ENCODE measurements at places on chromosomes 2 and 18. TPM values are rescaled to one million over a fixed set of nuclear protein-coding genes. Genes with fewer than 3 reads are reported as not detected.

Gene KIAA2012
- not detected for total RNA-seq

DNA sequence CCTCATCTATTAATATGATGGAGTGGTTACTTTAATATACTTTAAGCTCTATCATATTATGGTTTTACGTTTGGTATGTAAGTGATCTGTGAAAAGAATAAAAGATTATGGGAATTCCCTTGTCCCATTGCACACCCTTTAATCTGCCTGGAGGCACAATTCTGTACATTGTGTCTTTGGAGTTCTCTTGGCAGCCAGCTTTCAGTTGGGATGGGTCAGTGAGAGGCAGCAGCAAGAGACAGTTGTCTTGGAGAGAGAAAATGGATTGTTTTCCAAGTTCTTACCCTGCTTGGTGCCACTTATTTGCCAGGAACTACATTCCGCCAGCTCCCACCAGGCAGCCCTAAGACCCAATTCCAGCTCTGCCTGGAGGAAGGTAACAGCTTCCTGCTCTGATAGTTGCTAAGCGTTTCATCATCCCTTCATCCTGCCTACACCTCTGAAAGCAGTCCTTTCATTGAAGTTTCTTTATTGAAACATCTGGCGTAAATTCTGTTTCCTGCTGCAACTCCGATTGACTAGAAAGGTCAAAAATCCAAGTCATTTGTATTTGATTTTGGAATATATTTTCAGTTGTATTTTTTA lies 365.2 kb downstream of the AKAIN1 start:
- no peak for DNase-seq

GRCh38 chr2:134782792-134783191 lies 55.6 kb upstream of the ACMSD start:
- no peak for DNase-seq

Gene ERLEC1
- 40.6 TPM for total RNA-seq

DNA sequence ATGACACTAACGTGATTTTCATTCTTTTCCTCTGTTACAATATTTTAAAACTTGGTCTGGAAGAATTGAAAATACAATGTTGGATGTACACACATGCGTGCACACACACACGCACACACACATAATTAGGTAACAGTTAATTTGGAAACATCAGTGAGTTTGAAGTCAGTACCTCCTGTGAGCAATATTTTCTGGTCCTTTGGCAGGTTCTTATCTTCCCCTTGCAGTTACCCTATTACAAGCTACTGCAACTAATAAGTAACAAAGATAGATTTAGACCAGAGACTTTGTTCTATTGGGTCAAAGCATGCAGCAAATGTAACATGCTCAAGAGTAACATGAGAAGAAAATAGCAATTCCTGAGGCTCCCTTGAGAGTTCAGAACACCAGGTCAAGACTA lies 73.3 kb downstream of the ZNF385B start:
- DNase-seq: no peak

Gene SLC25A12
- total RNA-seq: 55.1 TPM

- no peak for DNase-seq
Measured at GRCh38 chr18:51054764-51055163, 24.8 kb downstream of the SMAD4 start.

- DNase-seq: no peak
Measured at GRCh38 chr18:62324917-62325805, at the start of gene TNFRSF11A. Gene TNFRSF11A (plus strand): TSS chr18:62325310. CDS start chr18:62325353, 43 bp downstream.

GRCh38 chr2:24117902-24118301 lies 5.2 kb downstream of the PFN4 start:
- DNase-seq: no peak

GRCh38 chr2:143801561-143801960 lies 672.3 kb downstream of the ARHGAP15 start:
- no peak for DNase-seq

- DNase-seq: no peak
Measured at GRCh38 chr18:59386909-59387686, 28.0 kb upstream of the LMAN1 start.

Gene SPP2
- not detected for total RNA-seq

DNA sequence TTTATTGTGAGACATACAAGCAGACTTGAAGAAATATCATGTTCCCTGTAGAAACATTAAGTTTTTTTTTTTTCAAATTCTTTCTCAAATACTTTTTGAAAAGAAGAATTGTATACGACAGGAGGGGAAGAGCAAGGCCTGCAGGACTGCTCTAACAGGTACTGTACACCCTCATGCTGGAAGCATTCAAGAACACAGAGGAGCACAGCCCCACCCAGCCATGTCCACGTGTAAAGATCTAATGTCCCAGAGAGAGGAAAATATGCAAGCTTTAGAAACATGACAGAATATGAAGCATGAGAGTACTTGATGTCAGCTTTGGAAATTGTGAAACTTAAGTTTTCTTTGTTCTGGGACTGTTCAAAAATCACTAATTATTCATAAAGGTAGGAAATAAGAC lies 191.6 kb downstream of the TTC32 start:
- no peak for DNase-seq

DNA sequence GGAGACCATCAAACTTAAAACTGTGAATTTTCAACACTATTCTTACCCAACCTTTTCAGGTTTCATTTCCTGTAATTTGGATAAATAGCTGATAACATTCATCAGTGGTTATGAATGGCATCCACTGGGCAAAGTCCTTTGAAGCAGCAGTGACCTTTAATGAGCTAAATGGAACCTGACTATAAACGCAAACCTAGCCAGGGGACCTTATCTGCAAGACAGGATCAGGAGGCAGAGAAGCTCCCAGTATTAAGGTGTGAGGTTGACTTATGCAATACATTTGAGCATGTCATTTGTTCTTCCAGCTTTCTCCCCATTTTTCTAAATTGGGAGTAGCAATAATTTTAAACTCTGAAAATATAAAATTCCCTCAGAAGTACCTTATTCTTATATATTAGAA lies 38.4 kb downstream of the CREG2 start:
- no peak for DNase-seq

DNA sequence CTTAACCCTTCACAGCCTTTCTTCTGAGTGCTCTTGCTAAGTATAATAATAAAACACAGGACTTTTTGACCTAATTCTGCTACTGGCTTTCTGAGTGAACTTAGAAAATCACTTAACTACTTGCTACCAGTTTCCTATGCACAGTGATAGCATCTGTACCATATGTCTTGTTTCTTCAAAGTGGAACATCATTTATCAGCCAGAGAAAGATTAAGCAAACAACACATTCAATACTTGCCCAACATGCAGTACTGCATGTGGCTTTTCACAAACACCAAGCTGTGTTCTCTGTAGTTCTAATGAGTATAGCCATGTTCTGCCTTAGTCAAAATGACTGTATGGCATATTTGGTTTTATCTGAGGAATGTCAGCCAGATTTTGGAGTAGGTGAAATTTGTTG lies 1286.6 kb upstream of the ZEB2 start:
- no peak for DNase-seq

Gene TAF1B
- 14.5 TPM for total RNA-seq

Gene ST8SIA5
- 0.33 TPM for total RNA-seq

Gene SNORC
- total RNA-seq: 0.27 TPM

DNA sequence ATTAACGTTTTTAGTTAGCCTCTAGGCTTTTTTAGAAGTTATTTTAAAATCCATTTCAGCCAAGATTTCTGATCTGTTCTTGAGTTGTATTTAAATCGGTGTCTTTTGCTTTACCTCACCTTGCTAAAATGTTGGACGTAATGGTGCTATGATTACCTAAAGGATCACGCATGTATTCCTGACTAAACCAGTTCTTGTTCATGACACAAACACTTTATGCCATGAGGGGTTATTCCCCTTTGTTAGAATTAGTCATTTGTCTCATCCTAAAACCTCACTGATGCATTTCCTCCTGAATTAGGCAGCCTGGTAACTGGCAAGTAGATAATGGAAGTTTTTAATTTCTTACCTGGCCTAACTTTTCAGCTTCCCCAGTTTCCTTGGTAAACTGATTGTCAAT lies 185.4 kb upstream of the TANK start:
- DNase-seq: no peak

Gene EVX2
- 1.9 TPM for total RNA-seq

DNA sequence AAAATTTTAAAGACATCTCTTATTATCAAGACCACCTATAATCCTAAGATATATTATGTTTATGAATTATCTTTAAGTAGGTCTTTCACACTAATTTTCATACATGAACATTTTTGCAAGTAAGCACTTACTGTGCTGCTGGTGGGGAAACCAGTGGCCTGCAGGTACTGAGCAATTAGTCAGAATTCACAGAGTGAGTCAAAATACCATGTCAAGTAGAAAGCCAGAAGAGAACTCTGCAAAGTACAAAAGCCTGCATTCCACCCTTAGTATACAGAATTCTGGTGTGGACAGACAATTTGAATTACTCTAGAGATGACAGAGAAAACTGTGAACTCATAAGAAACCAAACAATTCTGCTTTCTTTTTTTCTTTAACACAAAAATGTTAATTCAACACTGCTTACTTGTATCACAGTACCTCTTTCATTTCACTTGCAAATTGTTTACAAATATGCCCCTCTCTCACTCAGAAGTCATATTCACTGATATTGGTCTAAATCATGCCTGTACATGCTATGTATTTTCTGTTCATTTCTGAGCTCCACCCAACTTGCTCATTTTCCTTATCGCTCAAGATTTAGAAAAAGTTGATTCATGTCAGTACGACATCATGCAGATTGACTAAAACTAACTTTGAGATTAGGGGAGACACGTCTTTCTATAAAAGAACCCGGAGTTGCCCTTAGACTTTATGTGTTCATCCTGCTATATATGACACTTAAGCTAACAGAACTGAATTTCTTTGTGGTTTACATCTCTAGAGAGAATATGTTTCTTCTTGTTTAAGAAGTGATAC lies 182.9 kb downstream of the IKZF2 start:
- DNase-seq: no peak

Gene TTC21B
- total RNA-seq: 33.5 TPM

- DNase-seq: no peak
Measured at GRCh38 chr18:37298816-37299215, 266.8 kb downstream of the CELF4 start.

DNA sequence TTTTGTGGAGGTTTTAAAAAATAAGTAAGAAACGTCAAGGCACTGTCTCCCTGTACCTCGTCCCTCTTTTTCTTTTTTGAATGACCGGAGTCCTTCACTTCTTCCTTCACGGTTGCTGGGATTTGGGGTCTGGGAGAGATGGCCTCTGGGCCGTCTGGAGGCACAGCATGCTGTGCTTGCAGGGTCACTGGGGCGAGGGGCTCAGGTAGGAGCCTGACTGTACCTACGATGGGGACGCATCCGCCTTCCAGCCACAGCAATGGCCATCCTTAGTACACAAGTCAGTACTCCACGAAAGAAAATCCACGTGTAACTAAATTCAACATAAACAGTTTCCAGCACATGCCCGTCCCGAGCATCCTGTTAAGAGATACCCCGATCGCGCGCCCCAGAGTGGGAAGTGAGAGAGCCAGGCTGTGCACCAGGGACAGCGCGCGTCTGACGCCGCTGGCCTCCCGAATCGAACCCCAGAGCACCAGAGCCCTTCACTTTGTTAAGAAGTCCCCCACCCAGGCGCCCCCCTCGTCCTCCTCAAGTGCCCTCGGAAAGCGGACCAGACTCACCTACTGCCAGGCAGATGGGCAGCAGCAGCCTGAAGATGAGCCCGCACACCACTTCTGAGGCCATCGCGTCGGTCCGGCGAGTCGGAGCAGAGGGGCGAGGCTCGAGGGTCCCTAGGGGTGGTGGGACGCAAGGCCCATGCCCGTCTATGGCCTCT lies 1.2 kb downstream of the PIEZO2 start:
- no peak for DNase-seq

DNA sequence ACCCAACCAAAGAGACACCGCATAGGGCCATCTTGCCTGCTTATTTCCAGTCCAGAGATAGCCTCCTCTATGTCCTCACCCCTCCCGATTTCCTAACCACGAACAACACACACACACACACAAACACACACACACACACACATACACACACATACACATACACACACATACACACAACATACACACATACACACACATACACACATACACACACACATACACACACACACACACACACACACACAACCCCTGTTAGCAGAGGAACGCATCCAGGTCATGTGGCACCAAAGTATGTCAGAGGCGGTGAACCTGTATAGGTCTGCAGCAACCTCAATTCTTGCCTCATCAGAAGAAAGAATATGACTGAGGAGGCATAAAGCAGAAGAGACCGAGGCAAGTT lies 18.5 kb upstream of the DNER start:
- DNase-seq: no peak

Gene HOXD9
- 14.6 TPM for total RNA-seq

Gene PSMA8
- total RNA-seq: not detected

GRCh38 chr18:26863921-26864497 lies 1.5 kb downstream of the AQP4 start:
- DNase-seq: no peak

Gene GPR45
- not detected for total RNA-seq

DNA sequence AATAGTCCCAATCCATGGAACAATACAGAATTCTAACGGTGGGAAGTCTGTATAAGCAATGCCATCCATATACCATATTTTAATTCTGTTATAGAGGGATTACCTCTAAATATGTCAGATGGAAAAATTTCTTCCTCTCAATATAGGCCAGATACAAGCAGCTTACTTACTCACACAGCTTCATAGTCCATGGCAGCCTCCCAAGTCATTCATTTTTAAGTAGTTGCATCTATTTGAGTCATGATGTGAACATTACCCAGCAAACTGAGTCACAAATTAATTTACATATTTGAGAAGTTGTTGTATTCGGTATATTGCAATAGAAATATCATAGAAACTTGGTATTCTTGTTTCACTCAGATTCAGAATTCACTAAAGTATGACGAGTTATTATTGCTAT lies 20.3 kb downstream of the TBR1 start:
- DNase-seq: no peak

- peak; percentile 87 for DNase-seq
Measured at GRCh38 chr2:46490521-46491141, 11.3 kb downstream of the TMEM247 start.

DNA sequence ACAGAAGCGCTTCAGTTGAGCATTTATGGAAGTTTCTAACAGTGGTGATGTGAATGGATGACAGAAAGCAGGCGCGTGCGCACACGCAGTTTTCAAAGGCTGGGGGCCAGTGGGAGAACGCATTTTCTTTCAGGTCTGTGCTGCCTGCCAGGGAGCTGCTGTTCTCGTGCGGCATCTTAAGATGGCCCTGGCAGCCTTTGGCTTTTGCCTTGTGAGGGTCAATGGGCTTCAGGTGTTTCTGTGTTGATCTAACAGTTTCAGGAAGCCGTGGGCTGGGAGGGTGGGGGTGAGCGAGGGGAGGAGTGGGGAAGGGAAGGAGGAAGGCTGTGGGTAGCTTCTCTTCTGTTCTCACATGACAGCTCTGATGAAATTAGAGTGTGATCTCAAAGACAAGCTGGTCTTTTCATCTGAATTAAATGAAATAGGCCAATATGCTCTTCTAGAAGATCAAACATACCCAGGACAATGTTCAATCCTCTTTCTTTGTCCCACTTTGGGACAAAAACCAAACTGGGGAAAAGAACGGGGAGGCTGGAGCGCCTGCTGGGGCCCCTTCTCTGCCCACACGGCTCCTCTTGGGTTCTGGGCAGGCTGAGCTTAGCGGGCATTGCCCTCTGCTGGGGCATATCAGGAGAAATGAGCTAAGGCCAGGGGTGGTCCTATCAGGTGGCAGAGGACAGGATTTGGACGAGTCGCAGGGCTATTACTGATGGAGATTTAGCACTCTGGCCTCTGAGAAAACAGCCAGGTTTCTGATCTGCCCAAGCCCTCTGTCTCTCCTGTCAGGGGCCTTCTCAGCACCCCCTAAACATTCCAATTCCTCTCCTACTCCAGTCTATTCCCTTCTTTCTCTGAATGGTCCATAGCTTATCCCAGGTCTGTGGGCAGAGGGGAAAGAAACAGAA lies 126.2 kb upstream of the LGALSL start:
- DNase-seq: peak; percentile 73

- no peak for DNase-seq
Measured at GRCh38 chr2:37181726-37182684, 6.5 kb downstream of the SULT6B1 start.

- no peak for DNase-seq
Measured at GRCh38 chr2:203574824-203575223, 39.7 kb upstream of the RAPH1 start.

Data from sigmoid colon (tissue), 7 donors.